ENCODE measurements at places on chromosomes 11 and 22. TPM values are rescaled to one million over a fixed set of nuclear protein-coding genes. Genes with fewer than 3 reads are reported as not detected.

DNA sequence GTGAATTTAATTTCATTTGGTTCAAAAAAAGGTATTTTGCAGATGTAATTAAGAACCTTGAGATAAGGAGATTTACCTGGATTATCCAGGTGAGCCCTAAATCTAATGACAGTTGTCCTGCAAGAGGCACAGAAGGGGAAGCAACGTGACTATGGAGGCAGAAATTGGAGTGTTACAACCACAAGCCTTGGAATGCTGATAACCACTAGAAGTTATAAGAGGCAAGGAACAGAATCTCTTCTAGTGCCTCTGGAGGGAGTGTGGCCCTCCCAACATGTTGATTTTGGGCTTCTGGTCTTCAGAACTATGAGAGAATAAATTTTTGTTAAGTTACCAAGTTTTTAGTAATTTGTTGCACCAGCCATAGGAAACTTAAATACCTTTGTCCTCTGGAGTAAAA lies 32.8 kb downstream of the RRM1 start:
- no peak for DNase-seq

DNA sequence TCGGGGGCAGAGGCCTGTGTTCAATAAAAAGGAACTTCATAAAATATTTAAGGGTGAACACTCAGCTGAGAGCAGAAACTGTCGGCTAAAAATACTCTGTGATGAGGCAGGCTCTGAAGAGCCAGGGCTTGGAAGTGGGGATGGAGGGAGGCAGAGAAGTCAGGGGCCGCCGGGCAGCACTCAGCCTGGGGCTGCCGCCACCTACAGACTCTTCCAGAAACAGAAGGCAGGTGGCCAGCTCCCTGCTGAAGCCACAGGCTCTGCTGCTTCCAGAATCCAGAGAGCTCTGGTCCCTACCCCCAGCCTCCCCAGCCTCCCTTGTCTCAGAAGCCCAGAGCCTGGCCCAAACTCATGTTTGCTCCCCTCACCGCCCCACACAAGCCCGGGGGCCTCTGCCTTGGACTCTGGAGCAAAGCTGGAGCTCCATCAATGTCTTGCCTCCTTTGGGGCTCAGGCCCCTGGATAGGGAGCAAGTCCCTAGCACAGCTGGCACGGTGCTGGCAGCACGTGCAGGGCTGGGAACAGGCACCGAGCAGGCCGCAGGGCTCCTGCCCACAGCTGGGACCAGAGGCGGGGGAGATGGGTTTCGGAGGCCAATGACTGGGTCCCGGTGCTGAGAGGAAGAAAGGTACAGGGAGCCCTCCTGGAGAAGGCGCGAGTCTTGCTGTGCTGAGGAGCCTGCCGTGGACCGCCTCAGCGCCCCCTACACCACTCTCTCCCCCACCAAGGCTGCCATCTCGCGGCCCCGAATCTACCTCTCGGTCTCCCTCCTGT lies 8.2 kb downstream of the LRFN4 start:
- DNase-seq, result no peak

GRCh38 chr22:25748704-25749103 lies 6.7 kb downstream of the MYO18B start:
- no peak for DNase-seq

DNA sequence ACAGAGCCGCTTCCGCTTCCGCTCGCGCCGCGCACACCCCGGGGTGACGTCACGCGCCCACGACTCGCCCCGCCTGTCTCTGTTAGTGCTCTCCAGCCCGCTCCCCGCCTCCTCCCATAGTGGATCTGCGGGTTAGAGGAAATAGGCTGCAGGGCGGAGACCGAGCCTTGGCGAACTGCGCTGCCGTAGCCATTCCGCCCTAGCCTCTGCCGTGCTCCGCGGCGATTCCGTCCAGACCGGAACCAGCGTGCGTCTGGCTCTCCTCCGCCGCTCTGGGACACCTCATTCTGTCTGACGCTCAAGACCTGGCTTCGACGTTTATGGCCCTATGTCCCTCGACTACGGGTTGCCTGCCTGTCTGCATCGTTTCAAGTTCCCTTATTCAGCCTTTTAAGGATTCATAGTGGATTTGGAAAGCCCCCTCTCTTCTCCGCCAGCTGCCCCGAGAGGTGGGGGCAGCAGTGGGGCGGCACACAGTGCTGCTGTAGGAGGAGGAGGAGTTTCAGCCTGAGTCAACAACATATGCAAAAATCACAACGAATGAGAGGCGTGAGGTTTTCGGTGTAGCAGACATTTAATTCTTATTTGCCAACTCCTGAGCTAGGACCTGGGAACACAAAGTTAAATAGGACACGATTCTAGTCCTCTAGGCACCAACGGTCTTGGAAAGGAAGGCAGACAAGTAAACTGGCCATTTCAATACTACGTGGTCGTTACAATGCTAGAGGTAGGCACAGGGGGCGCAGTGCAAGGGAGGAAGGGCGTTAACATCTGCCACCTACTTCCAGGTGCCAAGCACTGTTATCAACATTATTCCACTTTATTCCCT lies at the start of gene TAF10:
TAF10 (minus strand) TSS at position 4 of the 829 bp plus-strand sequence. CDS start 27 bp downstream, outside the sequence.
- peak; percentile 94 for DNase-seq

KCNJ11 gene
- 0.26 TPM for total RNA-seq
